ENCODE measurements at places on chromosomes 5 and 9.

DNA sequence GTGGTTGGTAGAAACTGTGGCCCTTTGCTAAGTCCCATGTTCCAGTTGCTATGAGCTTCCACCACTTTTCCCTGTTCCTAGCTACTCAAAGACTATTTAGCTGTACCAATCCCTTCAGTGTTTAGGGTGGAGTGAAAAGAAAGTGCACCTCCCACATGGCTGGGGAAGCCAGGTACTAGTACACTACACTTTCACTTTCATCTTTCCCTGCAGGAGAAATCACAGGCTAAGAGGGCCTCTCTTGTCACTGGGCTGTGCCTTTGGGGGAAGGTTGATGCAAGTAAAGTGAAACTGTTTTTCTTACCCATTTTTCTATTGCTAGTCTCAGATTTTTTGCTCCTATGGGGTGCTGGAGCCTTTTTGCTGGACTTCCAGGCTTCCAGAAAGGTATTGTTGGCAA lies 33.5 kb upstream of the CKS2 start:
- H3K27me3 ChIP-seq = no peaks in the 10 kb centered on the region
- no peaks in the 10 kb centered on the region for H3K36me3 ChIP-seq
- DNase-seq = no peak
- no peaks in the 10 kb centered on the region for H3K4me1 ChIP-seq
- no peak overlapping the region for H3K4me3 ChIP-seq

- H3K27ac ChIP-seq = no peak overlapping the region
- peaks cover 16% of the 10 kb centered on the region for H3K36me3 ChIP-seq
- no peak for DNase-seq
- H3K4me1 ChIP-seq = peaks cover 13% of the 10 kb centered on the region
Observed at GRCh38 chr9:72351538-72352453, 13.2 kb downstream of the ZFAND5 start.

GRCh38 chr5:125197321-125197720 lies 450.9 kb upstream of the ZNF608 start:
- H3K27me3 ChIP-seq = no peaks in the 10 kb centered on the region
- no peak for DNase-seq
- H3K36me3 ChIP-seq = no peaks in the 10 kb centered on the region
- no peak overlapping the region for H3K27ac ChIP-seq
- no peak overlapping the region for H3K4me3 ChIP-seq
- no peaks in the 10 kb centered on the region for H3K4me1 ChIP-seq

- H3K4me1 ChIP-seq = no peaks in the 10 kb centered on the region
- H3K36me3 ChIP-seq = no peaks in the 10 kb centered on the region
- H3K4me3 ChIP-seq = no peak overlapping the region
- no peak overlapping the region for H3K27ac ChIP-seq
- H3K27me3 ChIP-seq = no peaks in the 10 kb centered on the region
- DNase-seq = no peak
Observed at GRCh38 chr5:109685916-109686315, 3.8 kb upstream of the MAN2A1 start.

All from pancreas (tissue), 10 donors.